Pancreas (tissue), 10 donors: ENCODE measurements at places on chromosomes 2 and 18.

DNA sequence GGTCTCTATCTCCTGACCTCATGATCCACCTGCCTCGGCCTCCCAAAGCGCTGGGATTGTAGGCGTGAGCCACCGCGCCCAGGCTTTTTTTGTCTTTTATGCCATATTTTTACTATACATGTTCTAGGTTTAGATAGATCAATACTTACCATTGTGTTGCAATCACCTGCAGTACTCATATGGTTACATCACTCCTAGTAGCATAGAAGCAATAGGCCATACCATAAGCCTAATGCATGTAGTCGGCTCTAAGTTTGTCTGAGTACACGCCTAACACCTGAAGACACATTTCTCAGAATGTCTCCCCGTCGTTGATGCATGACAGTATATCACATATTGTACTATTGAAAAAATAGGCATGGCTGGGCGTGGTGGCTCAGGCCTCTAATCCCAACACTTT lies 27.1 kb upstream of the TGIF1 start:
- H3K27me3 ChIP-seq: no peaks in the 10 kb centered on the region
- DNase-seq: no peak
- no peaks in the 10 kb centered on the region for H3K4me1 ChIP-seq

- H3K27me3 ChIP-seq: no peaks in the 10 kb centered on the region
- no peak overlapping the region for H3K4me3 ChIP-seq
- no peaks in the 10 kb centered on the region for H3K4me1 ChIP-seq
- no peak overlapping the region for H3K27ac ChIP-seq
Measured at GRCh38 chr18:21218862-21219261, 23.2 kb upstream of the GREB1L start.

DNA sequence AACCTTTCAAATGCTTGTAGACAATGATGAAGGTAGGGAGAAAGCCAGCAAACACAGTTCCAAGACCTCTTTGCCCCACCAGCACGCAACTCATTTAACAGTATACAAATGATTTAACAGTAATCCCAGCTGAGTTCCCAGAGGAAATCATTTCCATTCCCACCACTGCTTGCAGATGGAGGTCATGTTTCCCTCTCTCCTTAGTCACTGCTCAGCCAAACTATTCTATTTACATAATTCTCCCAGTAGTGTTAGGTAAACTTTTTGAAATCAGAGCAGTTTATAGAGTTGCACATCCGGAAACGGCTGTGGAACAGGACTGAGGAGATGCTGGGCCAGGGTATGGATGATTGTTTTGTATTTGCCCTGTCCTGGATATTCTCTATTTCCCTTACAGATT lies 328.5 kb downstream of the FIGN start:
- no peak overlapping the region for H3K27ac ChIP-seq
- H3K36me3 ChIP-seq: no peaks in the 10 kb centered on the region
- no peaks in the 10 kb centered on the region for H3K27me3 ChIP-seq
- no peak for DNase-seq
- H3K4me3 ChIP-seq: no peak overlapping the region

DNA sequence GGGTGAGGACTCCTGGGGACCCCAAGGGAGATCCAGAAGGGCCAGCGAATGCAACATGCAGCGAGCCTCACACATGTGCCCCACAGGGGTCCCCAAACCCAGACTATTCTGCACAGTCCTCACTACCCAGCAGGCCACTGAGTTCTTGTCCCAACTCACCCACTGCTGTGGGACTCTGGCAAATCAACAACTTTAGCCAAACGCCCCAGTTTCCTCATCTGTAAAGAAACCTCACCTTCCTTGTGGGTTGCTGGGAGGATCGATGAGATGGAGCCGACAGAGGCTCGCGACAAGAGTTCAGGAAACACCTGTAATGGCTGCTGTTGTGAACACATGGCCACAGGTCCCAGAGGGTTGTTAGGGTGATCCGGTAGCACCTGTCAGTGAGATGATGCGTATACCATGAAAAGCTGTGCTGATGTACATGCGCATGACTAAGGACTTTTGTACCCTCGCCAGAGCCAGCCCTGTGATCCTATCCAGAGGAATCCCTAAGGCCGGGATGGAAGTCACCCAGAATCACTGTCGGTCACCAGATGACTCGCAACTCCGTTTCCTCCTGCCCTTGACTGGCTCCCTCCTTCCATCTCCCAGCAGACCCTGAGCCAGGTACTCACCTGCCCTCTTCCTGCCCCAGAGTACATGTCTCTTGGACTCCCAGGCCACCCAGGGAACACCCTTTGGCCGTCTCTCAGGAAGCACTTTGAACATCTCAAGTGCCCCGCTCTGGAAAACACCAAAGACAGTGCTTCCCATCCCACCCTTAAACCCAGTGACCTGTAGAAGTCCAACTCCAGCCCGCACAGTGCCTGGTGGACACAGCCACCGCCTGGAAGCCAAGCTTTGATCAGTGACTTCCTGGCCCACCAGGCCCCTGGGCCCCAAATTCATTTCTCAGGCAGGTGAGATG lies 103.3 kb upstream of the ID2 start:
- peaks cover 5% of the 10 kb centered on the region for H3K4me1 ChIP-seq
- H3K4me3 ChIP-seq: no peak overlapping the region
- H3K27me3 ChIP-seq: no peaks in the 10 kb centered on the region
- no peaks in the 10 kb centered on the region for H3K36me3 ChIP-seq

DNA sequence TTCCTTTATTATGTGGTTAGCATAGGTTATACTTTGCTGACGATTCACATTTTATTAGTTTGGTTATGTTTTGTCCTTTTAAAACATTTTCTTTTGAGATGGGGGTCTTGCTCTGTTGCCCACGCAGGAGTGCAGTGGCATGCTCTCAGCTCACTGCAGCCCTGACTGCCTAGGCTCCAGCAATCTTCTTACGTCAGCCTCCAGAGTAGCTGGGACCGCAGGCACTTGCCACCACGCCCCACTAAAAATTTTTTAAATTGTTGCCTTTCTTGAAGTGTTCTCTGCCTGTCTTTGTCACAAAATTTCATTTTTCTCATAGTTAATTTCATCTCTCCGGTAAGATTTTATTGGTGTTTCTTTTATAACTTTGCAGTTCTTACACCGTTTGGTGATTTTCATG lies 18.9 kb downstream of the HRH4 start:
- H3K4me3 ChIP-seq: no peak overlapping the region
- no peaks in the 10 kb centered on the region for H3K27me3 ChIP-seq
- no peaks in the 10 kb centered on the region for H3K36me3 ChIP-seq
- H3K4me1 ChIP-seq: no peaks in the 10 kb centered on the region
